Stromal cell of bone marrow (primary cell): ENCODE measurements at places on chromosomes 11 and 22.

- no peak for DNase-seq
Observed at GRCh38 chr11:78234006-78234405, 45.3 kb downstream of the USP35 start.

DNA sequence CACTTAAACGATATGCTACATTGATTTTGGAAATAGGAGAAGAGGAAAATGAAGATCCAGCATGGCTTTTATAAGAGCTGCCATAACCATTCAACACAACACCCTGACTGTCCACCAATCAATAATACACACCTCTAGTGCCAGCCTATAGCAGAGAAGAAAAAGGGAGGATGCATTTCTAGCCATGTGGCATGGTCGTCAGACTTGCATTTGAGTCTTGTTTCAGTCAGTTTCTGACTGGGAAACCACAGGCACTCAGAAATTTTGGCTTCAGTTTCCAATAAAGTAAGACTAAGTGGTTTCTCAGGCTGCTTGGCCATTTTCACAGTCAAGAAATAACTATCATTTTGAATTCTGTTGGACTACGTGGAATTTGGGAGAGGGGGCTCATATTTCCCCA, 523.5 kb upstream of the LRRC4C start:
- DNase-seq = no peak

GRCh38 chr11:5298451-5298850, 3.3 kb downstream of the OR51B4 start:
- no peak for DNase-seq

GRCh38 chr22:44615146-44615545, 86.9 kb upstream of the PRR5 start:
- DNase-seq = no peak

- DNase-seq = no peak
Observed at GRCh38 chr22:49328630-49329405, 498.9 kb downstream of the BRD1 start.

- no peak for DNase-seq
Observed at GRCh38 chr11:75420224-75421034, 12.6 kb downstream of the KLHL35 start.

- DNase-seq = no peak
Observed at GRCh38 chr22:32775957-32776356, 25.5 kb upstream of the TIMP3 start.

DNA sequence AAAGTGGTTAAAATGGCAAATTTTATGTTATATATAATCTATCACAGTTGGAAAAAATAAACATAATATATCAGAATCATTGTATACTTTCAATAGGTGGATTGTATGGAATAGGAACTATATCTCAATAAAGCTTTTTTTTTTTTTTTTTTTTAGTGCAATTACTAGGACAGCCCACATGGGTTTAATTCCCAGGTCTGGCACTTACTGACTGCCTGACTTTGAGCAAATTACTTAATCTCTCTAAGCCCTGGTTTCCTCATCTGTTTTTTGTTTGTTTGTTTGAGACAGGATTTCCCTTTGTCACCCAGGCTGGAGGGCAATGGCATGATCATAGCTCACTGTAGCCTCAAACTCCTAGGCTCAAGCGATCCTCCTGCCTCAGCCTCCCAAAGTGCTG, 26.1 kb upstream of the BAIAP2L2 start:
- no peak for DNase-seq

DNA sequence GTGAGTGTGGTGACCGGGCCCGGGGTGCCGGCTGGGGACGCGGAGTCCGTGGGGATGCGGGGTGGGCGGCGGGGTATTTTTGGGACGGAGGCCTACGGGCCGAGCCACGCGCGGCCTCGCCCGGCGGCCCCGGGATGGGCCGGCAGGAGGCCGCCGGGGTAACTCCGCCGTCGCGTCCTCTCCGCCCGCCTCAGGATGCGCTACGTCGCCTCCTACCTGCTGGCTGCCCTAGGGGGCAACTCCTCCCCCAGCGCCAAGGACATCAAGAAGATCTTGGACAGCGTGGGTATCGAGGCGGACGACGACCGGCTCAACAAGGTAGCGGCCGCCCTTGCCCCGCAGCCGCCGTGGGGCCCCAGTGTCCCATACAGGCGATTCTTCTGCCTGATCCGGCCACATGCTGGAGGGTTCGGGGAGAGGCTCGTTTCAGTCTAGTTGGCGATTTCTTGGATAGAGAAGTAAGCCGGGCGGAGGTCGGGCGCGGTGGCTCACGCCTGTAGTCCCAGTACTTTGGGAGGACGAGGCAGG, 337 bp downstream of the RPLP2 start:
- no peak for DNase-seq

DNA sequence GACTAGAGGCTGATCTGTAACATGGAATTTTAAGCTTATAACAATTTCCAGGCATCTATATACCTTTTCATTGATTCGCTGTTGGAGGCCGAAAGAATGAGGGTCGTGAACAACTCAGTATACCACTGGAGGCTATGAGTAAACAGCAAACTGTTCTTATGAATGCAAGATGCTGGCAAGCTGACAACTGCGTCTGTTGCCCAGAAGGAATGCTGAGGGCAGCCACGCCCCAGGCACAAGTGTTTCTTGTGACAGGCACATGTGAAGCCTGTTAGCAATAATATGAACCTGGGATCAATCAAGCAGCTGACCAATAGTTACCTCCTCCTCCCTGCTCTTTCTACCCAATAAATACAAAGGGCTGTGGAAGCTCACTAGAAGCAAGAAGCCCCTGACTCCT, 15.3 kb downstream of the RTCB start:
- DNase-seq = no peak

DNA sequence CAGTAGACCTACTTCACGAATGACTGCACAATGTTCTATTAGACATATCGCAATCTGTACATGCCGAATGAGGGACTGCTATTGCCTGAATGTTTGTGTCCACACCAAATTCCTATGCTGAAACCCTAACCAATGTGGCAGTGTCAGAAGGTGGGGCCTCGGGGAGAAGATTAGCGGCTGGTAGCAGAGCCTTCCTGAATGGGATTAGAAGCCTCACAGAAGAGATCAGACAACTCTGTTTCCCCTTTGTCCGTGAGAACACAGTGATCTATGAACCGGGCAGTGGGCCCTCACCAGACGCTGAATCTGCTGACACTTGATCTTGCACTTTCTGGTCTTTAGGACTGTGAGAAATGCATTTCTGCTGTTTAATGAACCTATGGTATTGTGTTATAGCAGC, 33.1 kb downstream of the LRFN4 start:
- no peak for DNase-seq

DNA sequence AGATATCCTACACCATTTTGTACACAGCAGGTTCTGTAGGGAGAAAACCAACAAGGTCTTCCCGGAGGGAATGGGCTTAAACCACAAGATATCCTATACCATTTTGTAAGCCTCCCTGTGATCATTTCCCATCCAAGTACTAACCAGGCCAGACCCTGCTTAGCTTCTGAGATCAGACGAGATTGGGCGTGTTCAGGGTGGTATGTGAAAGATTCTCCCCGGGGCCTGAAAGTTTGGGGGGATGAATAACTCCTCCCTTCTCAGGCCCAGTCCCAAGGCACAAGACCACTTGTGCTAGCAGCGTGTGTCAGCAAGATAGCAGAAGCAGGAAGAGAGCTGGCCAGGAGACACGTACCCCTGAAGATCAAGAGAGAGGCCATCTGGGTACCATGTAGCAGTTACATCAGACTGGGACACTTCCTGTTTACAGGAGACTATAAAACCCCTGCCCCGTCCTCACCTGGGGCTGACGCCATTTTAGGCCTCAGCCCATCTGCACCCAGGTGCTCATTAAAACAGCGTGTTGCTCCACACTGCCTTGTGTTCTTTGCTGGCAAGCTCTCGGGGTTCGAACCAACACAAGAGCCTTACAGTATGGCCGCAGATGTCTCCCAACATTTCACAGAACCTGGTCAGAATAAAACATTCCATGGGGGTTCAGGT, 17.3 kb downstream of the MIF start:
- DNase-seq = no peak
